Dermis lymphatic vessel endothelial cell (primary cell): ENCODE measurements at places on chromosomes 12 and 14. TPM values are rescaled to one million over a fixed set of nuclear protein-coding genes. Genes with fewer than 3 reads are reported as not detected.

Gene LHX5
- total RNA-seq = not detected in 2 replicates

Gene TMEM179
- total RNA-seq = not detected in 2 replicates

Gene FAM90A1
- total RNA-seq = under 0.01 TPM in 1 of 2 replicates, not detected in the other

Gene PIK3C2G
- total RNA-seq = 0.11 and 0.52 TPM in 2 replicates

Gene DIO3
- total RNA-seq = not detected in 2 replicates

Gene PPFIA2
- 0.11 TPM in 1 of 2 replicates, not detected in the other for total RNA-seq

Gene CFAP73
- not detected in 2 replicates for total RNA-seq

Gene NXPH4
- under 0.01 TPM in 1 of 2 replicates, not detected in the other for total RNA-seq

Gene RIC8B
- total RNA-seq = 9.8 and 13.6 TPM in 2 replicates

Gene CLEC4C
- not detected in 2 replicates for total RNA-seq

Gene CKB
- 2.4 and 6.1 TPM in 2 replicates for total RNA-seq

Gene BHLHE41
- 0.09 and 0.11 TPM in 2 replicates for total RNA-seq

Gene PELI2
- 15.7 and 20.3 TPM in 2 replicates for total RNA-seq

Gene ABCD2
- total RNA-seq = not detected in 2 replicates

Gene GPR137C
- total RNA-seq = 0.87 and 1.1 TPM in 2 replicates

Gene PROX2
- total RNA-seq = not detected in 2 replicates

Gene NANOG
- total RNA-seq = not detected in 2 replicates

Gene KRT75
- total RNA-seq = not detected in 2 replicates

Gene DBX2
- total RNA-seq = not detected in 2 replicates

Gene ORMDL2
- 21.7 and 28.8 TPM in 2 replicates for total RNA-seq

Gene FOXG1
- not detected in 2 replicates for total RNA-seq

Gene SDSL
- total RNA-seq = 2.1 and 2.9 TPM in 2 replicates

Gene DEGS2
- total RNA-seq = 0.11 and 0.26 TPM in 2 replicates

Gene MYH6
- not detected in 2 replicates for total RNA-seq

Gene TAS2R43
- total RNA-seq = 0.22 TPM in 1 of 2 replicates, not detected in the other
